ENCODE measurements at places on chromosomes 1 and 21. TPM values are rescaled to one million over a fixed set of nuclear protein-coding genes. Genes with fewer than 3 reads are reported as not detected.

DNA sequence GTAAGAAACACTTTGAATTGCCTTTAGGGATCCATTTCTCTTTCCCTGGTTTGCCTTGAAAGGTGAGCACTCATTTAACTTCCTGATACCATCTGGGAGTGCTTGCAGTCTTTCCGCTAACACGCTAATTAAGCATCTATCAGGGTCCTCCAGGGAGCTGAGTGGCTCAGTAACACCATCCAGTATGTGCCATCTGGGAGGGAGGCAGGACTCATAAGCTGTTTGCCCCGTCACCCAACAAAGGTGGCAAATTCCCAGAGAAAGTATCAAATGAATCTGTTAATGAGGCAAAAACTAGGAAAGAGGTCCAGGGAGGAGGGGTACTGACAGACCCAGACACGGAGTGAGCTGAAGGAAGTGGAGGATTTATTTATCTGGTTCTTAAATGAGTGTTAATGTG is 430.9 kb downstream of the HLX start:
- DNase-seq = no peak

GRCh38 chr1:9183898-9184297 is 50.7 kb upstream of the H6PD start:
- no peak for DNase-seq

Gene MASP2
- total RNA-seq = not detected

DNA sequence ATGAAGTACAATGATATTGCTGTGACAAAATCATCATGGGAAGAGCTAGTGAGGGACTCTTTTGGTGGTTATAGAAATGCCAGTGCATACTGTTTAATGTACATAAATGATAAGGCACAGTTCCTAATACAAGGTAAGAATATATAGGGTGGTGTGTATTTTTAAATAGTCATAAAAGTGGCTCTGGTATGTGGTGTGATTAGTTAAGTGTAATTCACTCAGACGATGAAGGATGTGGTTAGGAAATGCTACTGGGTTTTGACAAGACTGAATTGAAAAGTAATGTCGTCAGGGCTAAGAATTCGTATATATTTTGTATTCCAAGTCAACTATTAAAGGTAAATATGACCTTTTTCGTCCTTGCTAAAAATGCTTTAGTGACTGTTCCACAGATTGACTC is 101.7 kb downstream of the USP25 start:
- no peak for DNase-seq

Gene SLFNL1
- 0.25 TPM for total RNA-seq

Gene FALEC
- total RNA-seq = not detected

Gene PRMT2
- 58.2 TPM for total RNA-seq

DNA sequence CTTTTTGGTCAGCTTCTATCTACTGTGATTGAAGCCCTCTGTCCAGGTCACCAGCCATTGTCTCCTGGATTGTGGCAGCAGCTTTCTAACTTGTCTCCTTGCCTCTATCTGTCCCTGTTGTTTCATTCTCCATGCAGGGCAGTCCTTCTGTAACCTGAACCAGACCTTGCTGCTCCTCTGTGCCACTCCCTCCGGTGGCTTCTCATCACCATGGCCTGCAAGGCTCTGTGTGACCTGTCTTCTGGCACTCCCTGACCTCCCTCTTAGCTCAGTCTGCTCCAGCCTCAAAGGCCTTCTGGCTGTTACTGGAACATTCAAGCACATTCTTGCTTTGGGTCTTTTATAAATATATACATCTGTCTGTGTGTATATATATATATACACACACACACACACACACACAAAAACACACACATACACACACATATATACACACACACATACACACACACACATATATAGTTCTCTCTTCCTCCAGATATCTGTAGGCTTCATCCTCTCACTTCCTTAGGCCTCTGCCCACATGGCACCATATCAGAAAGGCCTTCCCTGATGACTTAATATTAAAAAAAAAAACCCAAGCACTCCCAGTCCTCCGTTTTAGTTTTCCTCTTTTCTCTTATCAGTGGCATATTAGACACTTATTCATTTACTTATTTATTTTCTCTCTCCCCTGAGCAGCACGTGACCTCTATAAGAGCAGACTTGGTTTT is 21.2 kb upstream of the JUN start:
- DNase-seq = no peak

Gene PTCH2
- total RNA-seq = 0.13 TPM

DNA sequence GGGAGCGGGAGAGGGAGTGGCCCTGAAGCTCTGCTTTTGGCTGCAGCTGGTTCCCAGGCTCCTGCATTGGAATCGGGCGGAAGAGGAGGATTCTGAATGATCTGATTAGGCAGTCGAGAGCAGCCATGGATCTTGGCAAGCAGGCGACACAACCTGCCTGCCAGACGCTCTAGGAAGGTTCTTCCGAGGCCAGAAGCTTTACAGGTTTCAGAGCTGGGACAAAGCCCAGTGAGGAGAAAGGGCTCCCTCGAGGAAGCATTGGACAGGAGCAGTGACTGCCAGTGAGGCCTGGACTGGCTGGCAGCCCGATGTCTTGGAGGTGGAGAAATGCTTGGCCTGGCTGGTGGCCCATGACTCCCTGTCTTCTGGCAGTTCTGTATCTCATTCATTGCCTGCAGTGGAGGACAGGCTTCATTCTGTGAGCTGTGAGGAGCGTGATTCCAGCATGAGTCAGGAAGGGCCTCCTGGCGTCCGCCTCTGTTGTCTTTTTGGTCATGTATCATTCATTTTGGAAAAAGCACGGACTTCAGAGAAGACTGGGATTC is 132.7 kb upstream of the IPO9 start:
- no peak for DNase-seq

GRCh38 chr1:179785031-179785431 is 41.9 kb downstream of the FAM163A start:
- DNase-seq = no peak

Gene CD5L
- not detected for total RNA-seq
